ENCODE measurements at places on chromosomes 13 and 19.

DNA sequence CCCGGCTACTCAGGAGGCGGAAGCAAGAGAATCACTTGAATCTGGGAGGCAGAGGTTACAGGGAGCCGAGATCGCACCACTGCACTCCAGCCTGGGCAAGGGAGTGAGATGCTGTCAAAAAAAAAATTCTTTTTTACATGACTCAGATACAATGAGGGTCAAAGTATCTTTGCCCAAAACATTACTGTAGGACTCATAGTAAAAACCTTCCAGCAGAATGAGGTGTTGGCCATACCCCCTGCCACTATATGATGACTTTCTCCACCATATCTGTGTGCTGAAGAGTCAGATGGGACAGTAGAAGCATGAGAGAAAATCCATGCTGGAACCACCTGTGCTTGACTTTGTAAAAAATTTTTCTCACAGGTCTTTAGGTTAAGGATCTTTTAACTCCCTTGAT is 86.7 kb downstream of the COL4A2 start:
- DNase-seq: no peak

GRCh38 chr19:33698576-33699435 is 77.1 kb downstream of the CHST8 start:
- DNase-seq: no peak

DNA sequence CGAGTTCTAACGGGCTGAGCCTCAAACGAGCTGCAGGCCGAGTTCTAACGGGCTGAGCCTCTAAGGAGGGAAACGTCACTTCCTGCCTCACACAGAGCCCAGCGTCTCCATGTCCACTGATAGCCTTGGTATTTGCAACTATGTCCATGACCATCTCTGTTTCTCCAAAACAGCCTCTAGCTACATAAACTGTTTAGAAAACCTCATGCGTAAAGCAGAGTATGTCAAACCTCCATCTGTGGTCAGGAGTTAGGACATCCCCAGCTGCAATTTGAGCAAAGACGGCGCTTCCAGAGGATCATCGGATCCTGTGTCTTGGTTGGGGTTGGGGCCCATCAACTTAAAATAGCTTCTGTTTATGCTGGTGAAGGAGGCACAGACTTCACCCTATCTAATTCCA is 20.8 kb downstream of the RASA3 start:
- no peak for DNase-seq

DNA sequence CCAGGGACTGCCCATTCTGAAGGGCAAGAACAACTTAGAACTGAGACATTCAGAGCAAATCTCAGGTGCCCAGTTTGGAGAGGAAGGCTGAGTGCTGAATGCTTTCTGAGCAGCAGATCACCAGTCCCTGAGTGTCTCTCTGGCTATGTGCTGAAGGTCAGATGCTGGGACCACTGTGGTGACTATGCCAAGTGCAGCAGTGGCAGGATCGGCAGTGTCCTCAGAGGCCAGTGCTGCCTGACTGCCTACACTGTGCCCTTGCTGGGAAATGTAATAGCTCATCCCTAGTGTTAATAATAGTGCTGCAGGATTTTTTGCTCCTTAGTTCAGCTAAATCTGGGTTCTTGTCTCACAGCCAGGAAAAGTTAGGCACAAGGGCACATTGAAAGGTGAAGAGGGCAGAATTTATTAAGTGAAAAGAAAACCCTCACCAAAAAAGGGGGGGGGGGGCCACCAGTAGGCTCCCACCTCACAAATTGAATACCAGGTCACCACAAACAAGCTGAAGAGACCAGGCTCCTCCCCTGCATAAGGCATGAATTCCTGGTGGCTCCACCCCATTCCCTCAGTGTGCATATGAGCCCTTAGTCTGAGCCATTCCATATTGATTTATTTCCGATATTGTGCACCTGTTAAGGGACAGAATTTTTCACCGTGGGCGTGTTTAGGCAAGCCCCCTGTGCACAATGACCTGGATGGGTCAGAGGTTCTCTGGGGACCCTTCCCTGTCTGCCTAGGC is 18.5 kb downstream of the RFXAP start:
- no peak for DNase-seq

DNA sequence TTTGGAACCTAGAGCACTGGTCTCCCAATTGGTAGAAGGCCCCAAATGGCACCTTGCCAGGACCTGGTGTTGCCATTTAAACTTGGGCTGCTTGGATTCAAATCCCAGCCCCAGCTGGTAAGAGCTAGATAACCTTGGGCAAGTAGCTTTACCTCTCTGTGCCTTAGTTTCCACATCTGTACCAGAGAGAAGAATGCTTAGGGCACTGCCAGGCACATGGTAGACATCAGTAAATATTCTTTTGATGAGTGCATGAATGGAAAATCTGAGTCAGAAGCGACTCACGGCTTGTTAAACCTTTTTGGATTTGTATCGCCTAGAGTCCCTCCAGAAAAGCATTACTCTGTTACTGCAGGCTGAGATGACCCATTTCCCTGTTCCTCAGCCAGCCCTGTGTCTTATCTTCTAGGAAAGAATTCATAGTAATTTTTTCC is 90.9 kb downstream of the SIPA1L3 start:
- DNase-seq: peak; percentile 23

DNA sequence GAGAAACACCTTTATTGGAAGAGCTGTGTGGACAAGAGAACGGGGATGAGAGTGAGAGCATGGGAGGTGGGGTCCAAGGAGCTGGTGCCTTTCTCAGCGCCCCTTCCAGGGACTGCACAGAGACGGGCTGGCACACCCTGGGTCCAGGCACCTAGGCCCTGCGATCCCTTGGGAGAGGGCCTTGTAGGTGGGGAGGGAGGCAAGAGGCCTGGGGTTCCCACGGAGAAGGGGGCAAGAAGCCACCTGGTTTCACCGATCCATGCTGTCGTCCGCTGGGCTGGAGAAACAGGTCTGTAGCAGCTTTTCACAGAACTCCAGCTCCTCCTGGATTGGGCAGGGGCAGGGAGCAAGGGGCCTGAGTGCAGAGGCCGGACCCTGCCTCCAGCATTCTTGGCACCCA is 3.5 kb upstream of the PPP6R1 start:
- DNase-seq: no peak

DNA sequence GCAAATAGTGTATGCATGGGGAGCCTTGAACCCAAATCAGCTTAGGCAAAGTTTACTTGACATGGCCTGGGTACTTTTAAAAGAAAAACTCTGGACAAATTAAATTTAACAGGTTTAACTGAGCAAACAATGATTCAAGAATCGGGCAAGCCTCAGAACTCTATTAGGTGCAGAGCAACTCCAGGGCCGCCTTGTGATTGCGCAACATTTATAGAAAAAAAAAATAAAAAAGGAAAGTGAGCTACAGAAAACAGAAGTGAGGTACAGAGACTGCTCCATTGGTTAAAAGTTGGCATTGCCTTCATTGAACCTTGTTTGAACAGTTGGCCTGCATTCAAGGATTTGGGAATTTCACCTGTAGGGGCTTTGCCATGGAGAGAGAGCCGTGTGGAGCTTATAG is 421.0 kb upstream of the TSHZ3 start:
- DNase-seq: no peak

DNA sequence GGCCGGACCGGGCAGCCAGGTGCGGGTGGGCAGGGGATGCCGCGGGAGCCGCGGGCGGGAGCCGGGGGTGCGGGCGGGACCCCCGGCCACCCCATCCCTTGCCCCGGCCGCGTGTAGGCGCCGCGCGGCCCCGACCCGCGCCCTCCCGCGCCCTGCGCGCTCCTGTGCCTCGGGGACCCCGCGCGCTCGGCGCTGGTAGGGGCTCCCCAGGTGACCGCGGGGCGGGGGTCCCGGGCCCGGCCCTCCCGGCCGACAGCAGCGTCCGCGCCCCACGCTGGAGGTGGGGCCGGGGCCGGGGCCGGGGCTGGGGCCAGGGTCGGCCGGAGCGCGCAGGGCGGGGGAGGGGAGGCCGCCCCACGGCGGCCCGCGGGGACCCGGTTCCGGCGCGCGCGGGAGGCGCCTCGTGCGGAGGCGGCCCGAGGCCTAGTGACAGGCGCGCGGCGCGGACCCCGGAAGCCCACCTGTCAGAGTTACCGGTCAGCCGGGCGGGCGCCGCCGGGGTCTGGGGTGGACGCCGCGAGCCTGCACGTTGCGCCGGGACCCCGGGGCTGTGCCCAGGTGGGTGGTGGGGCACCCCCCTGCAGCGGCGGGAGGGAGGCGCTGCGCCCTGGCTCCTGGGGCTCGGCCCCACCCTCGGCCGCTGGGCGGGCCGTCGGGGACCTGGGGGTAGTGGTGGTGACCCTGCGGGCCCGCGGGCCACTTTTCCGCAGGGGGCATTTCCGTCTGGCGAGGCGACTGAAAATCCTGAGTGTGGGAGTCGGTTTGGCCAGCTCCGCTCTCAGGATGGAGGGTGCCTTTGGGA is 518 bp downstream of the TFDP1 start:
- DNase-seq: peak; percentile 39

- no peak for DNase-seq
Observed at GRCh38 chr13:28110414-28110813, 10.0 kb upstream of the FLT3 start.

DNA sequence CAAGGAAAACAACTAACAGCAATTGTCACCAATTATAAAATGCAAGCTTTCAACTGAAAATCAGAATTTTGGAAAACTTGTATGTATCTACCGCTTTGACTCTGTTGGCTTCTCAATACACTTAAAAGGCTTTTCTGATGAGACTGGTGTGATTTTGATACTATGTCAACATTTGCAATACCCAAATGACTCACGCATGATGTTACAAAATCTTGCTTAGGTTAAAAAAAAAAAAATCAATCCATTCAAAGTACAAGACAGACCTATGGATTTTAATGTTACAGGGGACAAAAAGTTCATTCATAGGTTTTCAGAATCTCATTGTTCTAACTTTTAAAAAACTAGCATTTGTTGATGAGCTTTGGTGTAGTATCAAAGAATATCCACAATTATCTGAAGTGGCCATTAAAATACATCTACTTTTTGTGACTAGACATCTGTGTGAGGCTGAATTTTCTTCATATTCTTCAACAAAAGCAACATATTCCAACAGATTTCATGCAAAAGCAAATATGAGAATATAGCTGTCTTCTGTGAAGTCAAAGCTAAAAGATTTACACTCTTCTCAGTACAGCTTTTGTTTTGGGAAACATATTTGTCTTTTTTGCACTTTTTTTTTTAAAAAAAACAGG is 10.7 kb downstream of the ELF1 start:
- DNase-seq: no peak

- peak; percentile 19 for DNase-seq
Observed at GRCh38 chr19:39223703-39224279, 19.7 kb upstream of the SYCN start.

GRCh38 chr13:27295096-27295495 is 24.5 kb downstream of the RASL11A start:
- no peak for DNase-seq

GRCh38 chr19:4911786-4912672 is 2.7 kb downstream of the UHRF1 start:
- DNase-seq: peak; percentile 79

GRCh38 chr19:28553005-28553404 is 659.9 kb downstream of the UQCRFS1 start:
- no peak for DNase-seq

DNA sequence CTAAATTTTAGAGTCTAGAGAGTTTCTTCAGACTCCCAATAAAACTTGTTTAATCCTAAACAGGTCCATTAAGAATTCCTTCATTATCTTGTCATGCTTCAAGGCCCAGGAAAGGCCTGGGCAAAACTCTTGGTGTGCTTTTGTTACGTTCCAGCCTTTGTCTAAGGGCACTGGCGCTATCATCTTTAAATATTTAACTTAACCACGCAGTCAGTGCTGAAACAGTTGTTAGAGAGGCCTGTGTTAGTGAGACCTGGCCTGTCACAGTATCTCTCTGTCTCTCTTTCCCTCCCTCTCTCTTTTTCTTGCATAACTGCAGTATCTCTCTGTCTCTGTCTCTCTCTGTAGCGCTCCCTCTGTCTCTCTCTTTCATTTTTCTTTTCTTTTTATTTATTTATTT is 8.2 kb upstream of the OR1M1 start:
- peak; percentile 1 for DNase-seq

DNA sequence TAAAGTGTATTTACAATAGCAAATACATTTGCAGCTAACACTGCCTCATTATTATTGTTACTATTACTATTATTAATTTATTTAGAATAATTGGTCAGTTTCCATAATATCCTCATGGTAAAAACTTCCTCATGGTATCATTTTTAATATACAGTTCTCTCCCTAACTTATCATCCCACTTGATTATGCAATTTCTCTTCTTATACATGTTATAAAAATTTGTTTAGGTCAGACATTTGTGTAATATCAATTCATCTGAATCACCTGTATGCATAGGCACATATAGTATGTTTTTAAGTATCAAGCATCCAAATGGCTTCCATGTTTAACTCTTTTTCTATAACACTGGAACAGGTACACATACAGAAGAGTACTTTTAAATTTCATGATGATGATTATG is 210.8 kb upstream of the STARD13 start:
- DNase-seq: no peak

- DNase-seq: no peak
Observed at GRCh38 chr13:73579574-73580274, 520.9 kb downstream of the KLF5 start.

GRCh38 chr19:3671680-3672574 is 28.3 kb downstream of the PIP5K1C start:
- DNase-seq: no peak

DNA sequence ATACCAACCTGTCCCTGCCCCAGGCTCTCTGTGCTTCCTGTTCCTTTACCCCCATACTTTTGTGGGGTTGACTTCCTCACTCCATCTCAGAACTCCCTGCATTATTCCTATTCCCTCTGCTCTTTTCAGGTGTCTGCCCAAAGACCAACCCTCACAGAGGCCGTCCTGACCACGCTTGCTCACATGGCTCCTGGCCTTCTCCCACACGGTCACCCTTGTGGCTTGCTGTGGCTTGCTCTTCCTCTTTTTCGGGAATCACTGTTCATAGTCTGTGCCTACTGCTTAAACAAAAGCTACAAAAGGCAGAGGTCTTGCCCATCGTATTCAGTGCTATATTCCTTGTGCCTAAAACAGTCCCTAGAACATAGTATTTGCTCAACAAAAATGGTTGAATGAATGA is 25.2 kb upstream of the ARGLU1 start:
- no peak for DNase-seq

DNA sequence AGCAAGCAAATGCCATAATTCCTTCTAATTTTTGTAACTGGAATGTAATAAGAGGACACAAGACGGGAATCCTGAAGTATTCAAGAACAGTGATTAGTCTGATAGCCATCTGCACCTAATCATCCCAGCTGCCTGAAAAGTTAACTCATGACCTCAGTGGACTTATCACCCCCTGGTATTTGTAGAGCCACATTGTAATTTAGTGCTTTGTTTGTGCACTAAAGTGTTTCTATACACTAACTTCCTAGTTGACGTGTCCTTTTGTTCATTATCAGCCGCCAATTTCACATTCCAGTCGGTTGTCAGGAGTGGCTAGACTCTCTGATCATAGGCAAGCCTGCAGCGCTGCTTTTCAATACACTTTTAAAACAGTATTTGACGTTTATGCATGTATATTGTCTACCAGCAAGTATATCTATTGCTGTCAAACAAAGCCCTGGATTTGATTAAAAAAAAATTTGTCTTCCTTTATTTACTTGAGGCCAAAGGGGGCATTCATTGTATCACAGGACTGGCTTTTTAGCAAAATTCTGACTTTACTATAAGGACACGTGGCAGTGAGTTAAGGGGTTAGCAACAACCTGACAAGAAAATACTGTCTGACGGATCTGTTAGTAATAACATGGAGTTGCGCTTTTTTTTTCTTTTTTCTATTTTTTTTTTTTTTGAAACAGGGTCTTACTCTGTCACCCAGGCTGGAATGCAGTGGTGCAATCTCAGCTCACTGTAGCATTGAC is 10.4 kb upstream of the SOX21 start:
- no peak for DNase-seq
